Natural killer cell treated with Interleukin-12 subunit alpha and Interleukin-12 subunit beta and Interleukin-15 and Interleukin-18, amount 100 ng/mL, for 72 hours (primary cell): ENCODE measurements at places on chromosomes 3 and 15.

GRCh38 chr3:115666920-115667737, 43.8 kb downstream of the GAP43 start:
- DNase-seq, result no peak

DNA sequence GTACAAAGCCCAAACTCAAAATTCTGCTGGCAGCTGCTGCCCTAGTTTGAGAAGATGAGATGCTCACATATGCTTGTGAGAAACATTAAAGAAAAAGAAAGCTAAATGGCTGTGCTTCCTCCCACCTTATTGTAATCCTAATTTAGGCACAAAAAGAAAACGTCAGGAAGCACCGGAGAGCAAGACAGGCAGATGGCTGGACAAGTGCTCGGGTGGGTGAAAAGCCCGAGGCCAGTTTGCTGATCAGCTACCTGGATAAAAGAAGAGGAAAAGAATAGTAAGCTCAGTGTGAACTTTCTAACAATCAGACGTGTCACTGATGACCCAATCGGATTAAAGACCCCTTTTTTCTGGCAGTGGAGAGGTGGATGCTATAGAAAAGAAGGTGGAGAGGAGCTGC, 368.0 kb upstream of the ATP10A start:
- DNase-seq, result no peak

DNA sequence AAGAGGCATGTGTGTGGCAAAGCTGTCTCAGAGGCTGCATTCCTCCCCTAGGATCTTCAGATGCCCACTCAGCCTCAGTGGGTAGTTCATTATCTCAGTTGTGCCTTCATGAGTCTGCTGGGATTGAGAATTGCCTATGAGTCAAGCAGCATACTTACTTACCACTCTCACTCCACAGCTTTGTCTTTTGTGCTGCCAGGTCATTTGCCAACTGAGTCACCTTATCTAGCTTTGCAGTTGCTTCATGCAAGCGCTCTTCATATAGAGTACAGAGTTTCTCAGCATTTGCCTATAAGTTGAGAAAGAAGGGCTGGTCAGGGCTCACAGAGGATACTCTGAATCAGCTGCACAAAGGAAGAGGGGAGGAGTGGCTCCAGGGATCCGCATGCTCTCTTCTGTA, 89.5 kb downstream of the MYH15 start:
- DNase-seq, result no peak

GRCh38 chr15:59372352-59373211, at the start of gene MYO1E:
Gene MYO1E (minus strand): TSS chr15:59372871. CDS start chr15:59372500, 371 bp downstream.
- peak; percentile 64 for DNase-seq

- no peak for DNase-seq
Observed at GRCh38 chr3:193148688-193149473, 92.1 kb upstream of the PLAAT1 start.

GRCh38 chr3:10707400-10708215, 108.4 kb upstream of the SLC6A11 start:
- no peak for DNase-seq

- no peak for DNase-seq
Observed at GRCh38 chr3:171314341-171314740, 145.9 kb downstream of the TNIK start.

GRCh38 chr15:73799466-73799865, 46.3 kb upstream of the INSYN1 start:
- DNase-seq, result no peak

GRCh38 chr3:71977525-71977924, 192.6 kb upstream of the PROK2 start:
- DNase-seq, result no peak

DNA sequence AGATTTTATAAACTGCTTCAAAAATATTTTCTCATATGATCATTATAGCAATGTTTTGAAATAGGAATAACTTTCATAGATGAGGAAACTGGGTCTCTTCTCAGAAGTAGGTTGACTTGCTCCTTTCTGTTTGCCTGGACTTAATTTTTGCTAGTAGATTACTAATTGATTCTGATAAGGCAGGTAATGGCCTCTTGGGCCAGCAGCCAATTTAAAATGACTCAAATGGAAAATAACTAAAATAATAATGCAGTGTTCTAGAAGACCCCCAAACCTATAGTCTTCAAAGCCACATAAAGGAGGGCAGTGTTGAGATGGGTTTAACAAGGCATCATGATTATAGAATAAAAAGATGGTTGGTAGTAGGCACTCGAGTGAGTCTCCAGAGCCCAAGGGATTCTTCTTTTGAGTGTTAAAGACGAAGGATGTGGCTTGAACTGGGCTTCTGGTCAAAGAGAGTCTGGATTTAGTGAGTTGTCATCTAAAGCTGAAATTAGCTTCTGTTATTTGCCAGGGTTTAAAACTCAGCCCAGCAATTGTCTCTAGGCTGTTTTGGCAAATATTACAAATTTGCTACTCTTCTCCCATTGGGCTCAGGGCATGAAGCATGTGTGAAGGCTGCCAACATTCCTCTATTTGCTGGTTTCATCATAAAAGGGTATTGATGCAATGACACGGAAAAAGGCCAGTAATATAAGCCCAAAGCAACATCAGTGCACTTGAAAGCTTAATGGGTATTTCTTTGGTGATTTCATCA, 297.1 kb upstream of the MEIS2 start:
- no peak for DNase-seq

DNA sequence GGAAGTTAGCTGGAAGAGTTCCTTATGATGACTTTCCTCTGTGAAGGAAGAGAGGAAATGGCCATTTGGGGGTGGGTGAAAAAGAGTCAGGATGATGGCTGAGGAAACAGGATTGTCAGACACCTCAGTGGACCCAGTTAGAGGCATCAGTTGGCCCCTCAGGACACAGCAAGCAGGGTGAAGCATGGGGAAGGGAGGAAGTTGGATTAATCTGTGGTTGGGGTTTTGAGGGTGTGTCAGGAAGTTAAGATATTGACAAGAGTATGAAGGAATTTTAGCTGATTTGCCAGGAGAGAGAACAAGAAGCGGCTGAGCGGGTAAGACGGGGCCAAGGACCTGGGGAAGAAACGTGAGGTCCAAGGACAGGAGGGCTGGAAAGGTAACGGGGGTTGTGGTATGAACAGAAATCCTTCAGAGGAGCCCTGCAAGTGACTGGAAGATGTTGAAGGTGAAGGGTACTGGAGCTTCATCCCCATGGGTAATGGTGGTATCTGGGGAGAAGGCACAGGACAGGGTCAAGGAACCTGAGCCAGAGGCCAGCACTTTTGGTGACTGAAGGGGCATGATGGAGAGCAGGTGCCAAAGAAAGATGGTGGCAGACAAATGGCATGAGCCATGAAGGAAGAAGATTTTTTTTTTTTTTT, 2.7 kb downstream of the UQCC5 start:
- DNase-seq, result no peak

DNA sequence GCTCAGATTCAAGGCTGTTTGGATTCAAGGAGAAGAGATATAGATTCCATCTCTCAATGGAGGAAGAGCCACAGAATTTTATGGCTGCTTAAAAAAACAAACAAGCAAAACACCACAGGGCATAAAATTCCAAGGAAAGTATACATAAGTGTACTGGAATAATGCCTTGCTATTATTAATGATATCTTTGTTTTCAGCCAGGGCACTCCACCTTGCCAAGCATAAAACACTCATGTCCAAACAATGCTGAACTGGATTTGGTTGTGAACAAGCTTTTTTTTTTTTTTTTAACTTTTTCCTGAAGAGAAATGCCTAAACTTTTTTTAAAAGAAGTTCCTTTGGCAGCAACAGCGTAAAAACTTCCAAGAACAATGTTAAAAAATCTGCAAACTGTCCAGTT, 4.8 kb upstream of the CLSTN2 start:
- DNase-seq, result no peak

GRCh38 chr3:13025090-13025489, 48.1 kb downstream of the IQSEC1 start:
- no peak for DNase-seq

GRCh38 chr3:5429517-5429890, 242.0 kb downstream of the EDEM1 start:
- no peak for DNase-seq

GRCh38 chr3:166446291-166446690, 609.1 kb upstream of the BCHE start:
- no peak for DNase-seq

- peak; percentile 87 for DNase-seq
Observed at GRCh38 chr3:195906865-195907683, 1.3 kb downstream of the TNK2 start.

DNA sequence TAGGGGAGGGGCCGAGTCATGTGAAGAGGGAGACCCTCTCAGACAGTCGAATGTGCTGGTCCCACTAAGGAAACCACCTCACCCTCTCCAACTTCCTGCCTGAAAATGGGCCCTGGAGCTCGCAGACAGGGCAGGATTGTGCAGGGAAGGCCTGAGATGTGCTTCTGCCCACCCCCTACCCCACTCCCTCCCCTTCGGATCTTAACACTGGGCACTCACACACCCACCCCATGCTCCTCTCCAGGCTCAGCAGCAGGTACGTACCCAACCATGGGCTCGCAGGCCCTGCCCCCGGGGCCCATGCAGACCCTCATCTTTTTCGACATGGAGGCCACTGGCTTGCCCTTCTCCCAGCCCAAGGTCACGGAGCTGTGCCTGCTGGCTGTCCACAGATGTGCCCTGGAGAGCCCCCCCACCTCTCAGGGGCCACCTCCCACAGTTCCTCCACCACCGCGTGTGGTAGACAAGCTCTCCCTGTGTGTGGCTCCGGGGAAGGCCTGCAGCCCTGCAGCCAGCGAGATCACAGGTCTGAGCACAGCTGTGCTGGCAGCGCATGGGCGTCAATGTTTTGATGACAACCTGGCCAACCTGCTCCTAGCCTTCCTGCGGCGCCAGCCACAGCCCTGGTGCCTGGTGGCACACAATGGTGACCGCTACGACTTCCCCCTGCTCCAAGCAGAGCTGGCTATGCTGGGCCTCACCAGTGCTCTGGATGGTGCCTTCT, 20.0 kb downstream of the ATRIP start:
- DNase-seq, result no peak

- no peak for DNase-seq
Observed at GRCh38 chr3:53813229-53813628, 33.0 kb downstream of the CHDH start.

GRCh38 chr15:70569091-70569713, 194.2 kb downstream of the UACA start:
- DNase-seq, result no peak

DNA sequence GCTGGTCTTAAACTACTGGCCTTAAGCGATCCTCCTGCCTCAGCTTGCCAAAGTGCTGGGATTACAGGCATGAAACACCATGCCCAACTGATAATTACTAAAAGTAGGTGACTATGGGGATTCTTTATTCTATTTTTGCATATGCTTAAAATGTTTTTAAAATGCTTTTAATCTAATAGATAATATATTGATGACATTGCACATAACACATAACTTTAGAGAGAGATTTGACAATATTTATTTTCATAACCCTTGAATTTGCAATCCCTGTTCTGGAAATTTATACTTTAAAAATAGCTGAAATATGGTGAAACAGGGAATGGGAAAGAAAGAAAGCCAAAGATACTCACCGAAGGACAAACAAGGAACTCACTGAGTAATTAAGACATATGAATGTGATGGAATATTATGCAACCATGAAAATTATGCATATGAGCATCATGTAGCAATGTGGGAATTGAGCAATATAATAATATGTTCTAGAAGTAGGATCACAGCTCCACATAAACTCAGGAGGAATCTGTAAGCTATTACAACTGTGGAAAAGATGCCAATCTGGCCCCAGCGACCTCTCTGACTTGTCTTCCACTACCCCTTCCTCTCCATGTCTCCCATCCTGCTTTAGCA, 2.0 kb downstream of the LRRC31 start:
- DNase-seq, result no peak

DNA sequence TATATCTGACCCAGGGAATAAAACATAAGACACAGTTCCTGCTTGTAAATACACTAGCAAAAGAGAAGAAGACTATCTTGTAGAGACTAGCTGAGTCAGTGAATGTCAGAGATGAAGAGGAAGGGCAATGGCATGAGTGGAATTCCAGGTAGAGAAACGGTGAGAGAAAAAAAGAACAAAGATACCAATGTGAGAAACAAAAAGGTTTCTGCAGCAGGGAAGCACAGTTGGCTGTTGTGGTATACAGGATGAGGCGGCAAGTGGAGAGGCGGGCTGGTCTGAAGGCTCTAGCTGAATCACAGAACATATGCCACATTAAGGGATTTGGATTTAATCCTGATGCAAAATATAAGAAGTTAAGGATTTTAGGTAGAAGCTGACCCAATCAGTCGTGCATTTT, 17.1 kb upstream of the TASOR start:
- DNase-seq, result no peak

- DNase-seq, result no peak
Observed at GRCh38 chr15:88300861-88301260, 44.3 kb upstream of the NTRK3 start.

DNA sequence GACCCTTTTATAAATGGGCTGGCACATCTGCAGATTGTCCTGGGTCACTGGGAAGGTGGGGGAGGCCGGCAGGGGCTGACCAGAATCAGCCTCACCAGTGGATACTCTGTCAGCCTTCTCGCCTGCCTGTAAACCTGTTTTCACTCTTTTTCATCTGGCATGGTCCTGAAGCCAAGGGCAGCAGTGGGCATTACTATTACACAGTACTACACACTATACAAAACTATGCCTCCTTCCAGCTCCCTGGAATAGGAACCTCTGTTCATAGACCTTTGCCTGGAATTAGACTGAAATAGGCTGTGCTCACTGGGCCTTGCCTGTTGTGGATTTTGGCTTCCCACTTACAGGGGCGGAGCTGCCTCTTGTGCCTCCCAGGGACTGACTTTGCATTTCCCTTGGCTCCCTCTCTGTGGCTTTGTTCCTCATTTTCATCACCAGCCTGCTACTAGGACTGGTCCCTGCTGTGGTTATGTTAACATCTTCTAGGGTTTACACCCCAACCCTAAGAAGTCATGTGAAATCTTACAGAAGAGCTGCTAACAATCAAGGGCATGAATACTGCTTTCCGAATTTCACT, 120.7 kb downstream of the FNDC3B start:
- no peak for DNase-seq

DNA sequence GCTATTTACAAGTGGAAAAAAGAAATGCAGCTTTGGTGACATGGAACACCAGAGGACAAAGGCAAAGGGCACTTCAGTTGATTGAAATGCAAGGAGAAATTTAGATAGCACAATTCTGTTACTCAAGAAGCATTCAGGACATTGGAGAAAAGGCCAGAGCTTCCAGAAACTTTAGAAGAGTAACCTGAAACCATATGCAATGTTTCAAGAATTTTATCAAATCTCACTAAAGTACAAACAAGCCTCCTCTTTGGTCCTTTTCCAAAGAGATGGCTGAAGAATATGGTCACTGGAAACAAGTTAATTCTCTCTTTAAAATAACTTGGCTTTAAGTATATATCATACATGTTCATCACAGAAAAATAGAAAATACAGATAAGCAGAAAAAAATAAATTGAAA, 14.6 kb upstream of the LMOD3 start:
- no peak for DNase-seq

GRCh38 chr3:97241417-97241816, 427.0 kb downstream of the EPHA6 start:
- no peak for DNase-seq

DNA sequence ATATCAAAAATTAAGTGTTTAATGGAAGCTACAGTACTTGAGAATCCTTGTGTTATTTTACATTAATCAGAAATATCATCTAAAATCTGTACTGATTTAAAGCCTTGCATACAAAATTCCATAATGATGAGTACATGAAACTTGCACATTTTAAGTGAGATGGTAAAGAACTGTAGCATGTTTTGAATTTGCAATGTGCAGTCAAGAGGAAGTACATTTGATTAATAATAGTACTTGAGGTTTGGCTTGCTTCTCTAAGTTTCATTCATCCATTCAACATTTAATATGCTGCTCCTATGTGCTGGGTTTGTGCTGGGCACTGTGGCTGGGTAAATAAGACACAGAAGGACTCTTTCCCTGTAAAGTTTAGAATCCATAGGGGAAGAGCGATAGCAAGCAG, 332.3 kb downstream of the CNTN3 start:
- no peak for DNase-seq

- no peak for DNase-seq
Observed at GRCh38 chr15:94042180-94042928, 189.0 kb upstream of the MCTP2 start.
